Stimulated activated CD4-positive, alpha-beta T cell treated with anti-CD3 and anti-CD28 coated beads, Interleukin-12 subunit alpha, Interleukin-12 subunit beta, amount 100 ng/mL, for 4 hours (primary cell): ENCODE measurements at places on chromosomes 7 and 10.

DNA sequence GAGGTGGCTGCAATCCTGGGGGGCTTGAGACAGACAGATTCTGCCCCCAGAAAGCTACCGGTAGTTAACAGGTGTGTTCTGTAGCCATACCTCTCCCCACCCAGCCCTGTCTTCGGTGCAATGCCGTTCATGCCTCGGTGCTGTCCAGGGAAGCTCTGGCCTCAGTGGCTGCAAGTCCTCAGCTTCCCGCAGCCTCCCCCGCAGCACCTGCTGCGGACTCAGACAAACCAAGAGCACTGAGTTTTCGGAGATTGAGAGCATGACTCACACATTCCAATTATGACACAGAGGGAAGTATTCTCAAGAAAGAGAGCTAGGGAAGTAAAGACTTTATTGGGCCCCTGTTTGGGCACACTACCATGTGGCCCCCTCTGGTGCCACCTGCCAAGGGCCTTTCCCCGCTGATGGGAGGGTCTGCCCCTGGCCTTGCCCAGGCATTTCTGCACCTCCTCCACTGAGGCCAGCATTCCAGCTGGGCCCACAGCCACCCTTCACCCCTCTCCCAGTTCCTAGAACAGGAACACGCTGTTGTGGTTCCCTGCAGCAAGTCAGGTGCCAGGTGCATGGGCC is 30.2 kb upstream of the EZH2 start:
- peak; percentile 50 for DNase-seq

- DNase-seq = no peak
These were observed 30.3 kb upstream of the TPK1 start for GRCh38 chr7:144866189-144866588.

DNA sequence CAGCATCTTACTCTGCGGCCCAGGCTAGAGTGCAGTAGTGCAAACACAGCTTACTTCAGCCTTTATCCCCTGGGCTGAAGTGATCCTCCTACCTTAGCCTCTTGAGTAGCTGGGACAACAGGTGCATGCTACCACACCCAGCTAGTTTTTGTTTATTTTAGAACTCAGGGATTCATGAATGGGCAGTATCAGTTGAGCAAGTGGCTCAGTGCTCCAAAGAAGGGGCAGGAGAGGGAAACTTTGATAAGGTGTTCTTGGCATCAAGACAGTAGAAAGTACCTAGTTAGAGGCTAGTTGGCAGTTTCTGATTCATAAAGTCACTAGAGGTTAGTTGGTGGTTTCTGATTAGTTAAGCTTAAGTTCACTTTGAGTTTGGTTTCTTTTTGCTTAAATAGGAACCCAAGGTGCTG is 18.4 kb downstream of the TRIM24 start:
- no peak for DNase-seq

DNA sequence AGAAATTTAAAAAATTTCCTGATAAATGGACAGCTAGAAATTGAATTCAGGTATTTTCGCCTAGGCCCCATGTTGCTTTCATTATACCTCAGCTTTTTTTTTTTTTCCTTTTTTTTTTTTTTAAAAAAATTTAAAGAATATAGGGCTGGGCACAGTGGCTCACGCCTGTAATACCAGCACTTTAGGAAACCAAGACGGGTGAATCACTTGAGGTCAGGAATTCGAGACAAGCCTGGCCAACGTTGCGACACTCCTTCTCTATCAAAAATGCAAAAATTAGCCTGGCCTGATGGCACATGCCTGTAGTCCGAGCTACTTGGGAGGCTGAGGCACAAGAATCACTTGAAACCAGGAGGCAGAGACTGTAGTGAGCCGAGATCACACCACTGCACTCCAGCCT is 334.0 kb downstream of the SORCS1 start:
- no peak for DNase-seq

- no peak for DNase-seq
These were observed 47.9 kb downstream of the WNT2 start for GRCh38 chr7:117274951-117275350.

GRCh38 chr10:99975942-99976809 is 33.6 kb downstream of the DNMBP start:
- no peak for DNase-seq

DNA sequence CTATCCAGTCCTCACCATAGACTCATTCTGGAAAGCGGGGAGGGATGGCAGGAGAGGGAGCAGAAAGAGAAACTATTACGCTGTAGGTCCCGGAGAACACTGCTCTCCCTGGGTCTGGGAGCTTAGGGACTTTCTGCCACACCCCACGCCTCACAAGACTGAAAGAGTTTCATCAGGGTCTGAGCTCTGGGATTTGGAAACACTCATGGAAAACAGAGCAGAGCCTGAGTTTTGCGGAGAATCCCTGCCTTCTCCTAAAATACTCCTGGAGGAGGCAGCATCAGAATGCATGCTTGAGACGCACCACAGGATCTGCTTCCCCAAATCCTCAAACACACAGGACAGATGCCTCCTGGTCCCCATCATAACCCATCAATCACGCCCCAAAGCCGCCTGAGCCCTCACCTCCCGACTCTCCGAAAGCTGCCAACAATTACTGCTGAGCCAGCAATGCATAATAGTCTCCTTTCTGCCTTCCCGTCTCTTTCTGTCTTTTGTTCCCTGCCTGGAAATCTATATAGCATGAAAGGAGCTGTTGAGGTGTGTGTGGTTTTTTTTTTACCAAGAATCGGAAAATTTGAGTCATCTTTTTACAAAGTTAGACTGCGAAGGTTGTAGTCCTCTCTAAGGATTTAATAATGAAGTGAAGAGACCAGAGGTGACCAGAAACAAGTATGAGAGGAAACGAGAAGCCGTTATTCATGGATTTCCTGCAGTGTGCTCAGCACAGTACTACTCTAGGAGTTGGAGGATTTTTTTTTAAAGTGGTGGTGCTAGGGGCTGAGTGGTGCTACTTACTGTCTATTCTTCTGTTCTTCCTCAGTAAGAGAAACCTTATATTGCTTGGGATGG is 37.7 kb downstream of the ASB13 start:
- no peak for DNase-seq

GRCh38 chr10:26215935-26216584 is 514 bp upstream of the GAD2 start:
- no peak for DNase-seq

DNA sequence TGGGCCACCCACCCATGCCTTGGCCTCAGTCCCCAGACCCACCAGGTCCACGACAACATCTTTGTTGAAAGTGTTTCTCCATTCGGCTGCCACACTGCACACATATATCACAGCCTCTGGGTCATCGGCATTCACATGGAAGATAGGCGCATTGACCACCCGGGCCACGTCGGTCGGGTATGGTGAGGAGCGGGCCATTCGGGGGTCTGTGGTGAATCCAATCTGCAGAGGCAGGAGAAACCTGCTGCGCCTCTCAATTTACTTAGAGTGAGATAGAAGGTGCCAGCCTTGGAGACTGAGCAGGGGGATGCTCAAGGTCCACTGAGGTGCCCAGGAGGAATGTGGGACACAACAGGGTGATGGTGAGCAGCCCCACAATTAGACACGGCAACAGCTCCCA is 16.4 kb downstream of the OGDHL start:
- DNase-seq = no peak

DNA sequence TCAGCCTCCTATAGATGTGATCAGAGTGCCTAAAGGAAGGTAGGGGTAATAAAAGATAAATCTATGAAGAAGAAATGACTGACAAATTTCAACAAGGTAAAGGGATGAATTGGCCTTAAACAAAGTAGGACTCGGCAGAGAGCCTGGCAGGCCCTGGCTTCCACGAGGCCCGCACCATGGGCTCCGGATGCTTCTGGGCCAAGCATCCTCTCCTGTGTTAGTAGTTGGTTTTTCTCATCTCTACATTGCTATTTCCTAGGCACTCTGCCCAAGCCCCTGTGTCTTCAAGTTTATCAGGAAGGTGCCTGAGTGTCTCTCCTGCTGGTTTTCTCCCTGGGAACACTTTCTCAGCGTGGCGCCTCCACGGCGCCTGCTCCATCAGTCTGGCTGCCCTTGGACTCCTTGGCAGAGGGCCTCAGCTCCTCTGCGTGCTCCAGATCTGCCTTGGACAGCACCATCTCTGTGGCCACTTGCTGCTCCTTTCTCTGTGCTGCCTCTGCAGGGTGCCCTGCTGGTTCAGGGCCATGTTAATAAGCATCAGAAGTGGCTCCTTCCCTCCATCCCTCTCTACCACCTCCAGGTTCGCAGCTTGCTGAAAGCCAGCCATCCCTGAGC is 413.3 kb upstream of the DPP6 start:
- no peak for DNase-seq

- no peak for DNase-seq
These were observed 179.1 kb upstream of the LRRTM3 start for GRCh38 chr10:66746711-66747110.

GRCh38 chr10:29104661-29105399 is 184.0 kb upstream of the LYZL1 start:
- no peak for DNase-seq
